ENCODE measurements at places on chromosomes 5 and 9.

- DNase-seq: peak; percentile 36
Measured at GRCh38 chr5:41788941-41789368, 81.3 kb downstream of the OXCT1 start.

- DNase-seq: no peak
Measured at GRCh38 chr5:139954462-139954861, 88.6 kb downstream of the NRG2 start.

DNA sequence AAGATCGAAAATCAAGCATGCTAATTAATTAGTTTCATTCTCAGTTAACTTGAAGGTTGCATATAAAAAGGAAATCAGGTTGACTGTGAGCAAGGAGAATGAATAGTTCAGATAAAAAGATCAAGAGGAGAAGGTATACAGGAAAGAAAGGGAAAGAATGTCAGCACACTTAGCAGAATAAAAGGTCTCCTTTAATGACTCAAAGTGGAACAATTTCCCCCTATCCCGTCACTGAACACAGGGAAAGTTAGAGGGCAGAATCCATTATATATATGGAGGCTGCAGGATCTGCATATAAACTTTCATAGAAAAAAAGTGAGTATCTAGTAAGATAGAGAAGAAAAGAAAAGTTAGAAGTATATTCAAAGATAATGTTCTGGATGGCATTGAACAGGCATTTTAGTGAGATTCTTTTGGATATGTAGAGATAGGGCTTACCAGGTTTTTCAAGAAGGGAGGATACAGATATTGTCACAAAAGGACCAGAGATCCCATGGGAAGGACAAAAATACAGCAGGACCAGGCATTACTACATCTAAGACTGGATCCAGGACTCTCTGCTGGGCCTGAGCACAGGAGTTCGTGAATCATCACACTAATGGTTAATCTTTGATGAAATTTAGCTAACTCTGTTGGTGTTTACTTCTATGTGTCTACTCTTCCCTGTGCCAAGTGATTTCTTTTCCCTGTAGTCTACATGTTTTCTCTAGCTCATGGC is 988.2 kb upstream of the ARRDC3 start:
- no peak for DNase-seq

DNA sequence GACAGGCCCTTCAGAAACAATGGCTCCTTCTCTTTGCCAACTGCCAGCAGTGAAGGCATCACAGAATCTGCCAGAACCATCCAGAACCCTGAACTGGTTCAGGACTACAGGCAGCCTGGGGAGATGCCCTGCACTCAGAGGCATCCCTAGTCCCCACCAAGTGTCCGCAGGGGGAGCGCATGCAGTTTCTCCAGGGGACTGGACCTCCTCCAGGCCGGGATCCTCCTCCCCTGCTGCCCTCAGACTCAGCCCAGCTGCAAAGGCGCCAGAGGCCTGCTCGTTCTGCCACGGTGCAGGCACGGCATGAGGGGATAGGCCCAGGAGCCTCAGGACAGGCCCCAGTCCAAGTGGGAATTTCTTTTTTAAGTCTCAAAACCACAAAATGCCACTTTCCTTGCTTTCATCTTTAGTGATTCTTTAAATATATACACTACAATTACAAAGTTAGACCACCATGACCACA is 72.0 kb downstream of the SEMA4D start:
- no peak for DNase-seq

- no peak for DNase-seq
Measured at GRCh38 chr5:15609076-15609725, 109.2 kb downstream of the FBXL7 start.

- DNase-seq: no peak
Measured at GRCh38 chr5:157518963-157519362, 56.6 kb downstream of the ADAM19 start.

DNA sequence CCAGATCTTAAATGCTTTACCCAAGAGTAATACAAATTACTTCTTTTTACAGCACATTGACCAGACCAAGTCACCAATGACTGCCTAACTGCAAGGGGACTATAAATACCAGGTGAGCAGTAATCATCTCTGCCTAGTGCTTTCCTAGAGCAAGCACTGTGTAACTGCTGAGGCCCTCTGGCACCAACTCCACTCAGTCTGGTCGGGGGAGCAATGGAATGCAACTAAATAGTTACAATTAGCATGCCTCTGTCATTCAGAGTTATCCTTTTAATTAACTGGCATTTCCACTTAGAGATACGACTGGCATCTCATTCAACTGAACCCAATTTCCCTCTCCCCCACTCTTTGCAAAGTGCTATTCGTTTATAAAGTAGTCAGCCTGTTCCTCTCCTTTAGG is 1309.1 kb upstream of the DMAC1 start:
- no peak for DNase-seq

GRCh38 chr5:10445352-10445751 is 3.7 kb downstream of the ROPN1L start:
- DNase-seq: no peak

- DNase-seq: no peak
Measured at GRCh38 chr5:103340717-103341388, 82.3 kb downstream of the MACIR start.

GRCh38 chr5:122458278-122458872 is 146.3 kb downstream of the SNCAIP start:
- peak; percentile 31 for DNase-seq

DNA sequence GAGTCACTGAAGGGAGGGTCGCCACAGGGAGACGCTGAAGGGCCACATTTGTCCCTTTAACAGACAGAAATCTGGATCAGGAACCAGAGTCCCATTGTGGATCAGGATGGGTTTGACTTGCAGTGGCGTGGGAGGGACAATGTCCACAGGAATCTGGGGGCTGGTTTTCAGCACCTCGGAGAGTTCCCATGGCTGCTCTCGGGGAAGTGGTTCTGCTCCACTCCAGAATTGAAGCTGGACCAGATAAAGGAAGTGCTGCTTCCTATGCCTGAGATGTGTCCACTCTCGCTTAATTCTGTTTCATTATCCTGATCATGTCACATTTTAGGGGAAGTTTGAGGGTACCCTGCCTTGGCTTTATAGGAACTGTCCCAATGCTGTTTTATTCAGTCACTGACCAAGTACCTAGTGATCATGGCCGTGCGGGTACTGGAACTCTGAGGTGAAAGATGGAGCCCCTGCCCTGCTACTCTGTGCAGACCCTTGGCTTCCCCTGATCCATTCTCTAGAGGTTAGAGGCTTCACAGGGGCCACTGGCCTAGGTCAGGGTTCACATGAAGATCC is 28.7 kb downstream of the ENHO start:
- DNase-seq: peak; percentile 62

- DNase-seq: no peak
Measured at GRCh38 chr5:95671826-95672225, 11.0 kb downstream of the SPATA9 start.

- no peak for DNase-seq
Measured at GRCh38 chr9:27602142-27602861, 29.0 kb upstream of the C9orf72 start.

GRCh38 chr5:94276751-94277150 is 341.7 kb downstream of the KIAA0825 start:
- no peak for DNase-seq

GRCh38 chr9:21316032-21316842 is 11.1 kb upstream of the IFNA5 start:
- no peak for DNase-seq

DNA sequence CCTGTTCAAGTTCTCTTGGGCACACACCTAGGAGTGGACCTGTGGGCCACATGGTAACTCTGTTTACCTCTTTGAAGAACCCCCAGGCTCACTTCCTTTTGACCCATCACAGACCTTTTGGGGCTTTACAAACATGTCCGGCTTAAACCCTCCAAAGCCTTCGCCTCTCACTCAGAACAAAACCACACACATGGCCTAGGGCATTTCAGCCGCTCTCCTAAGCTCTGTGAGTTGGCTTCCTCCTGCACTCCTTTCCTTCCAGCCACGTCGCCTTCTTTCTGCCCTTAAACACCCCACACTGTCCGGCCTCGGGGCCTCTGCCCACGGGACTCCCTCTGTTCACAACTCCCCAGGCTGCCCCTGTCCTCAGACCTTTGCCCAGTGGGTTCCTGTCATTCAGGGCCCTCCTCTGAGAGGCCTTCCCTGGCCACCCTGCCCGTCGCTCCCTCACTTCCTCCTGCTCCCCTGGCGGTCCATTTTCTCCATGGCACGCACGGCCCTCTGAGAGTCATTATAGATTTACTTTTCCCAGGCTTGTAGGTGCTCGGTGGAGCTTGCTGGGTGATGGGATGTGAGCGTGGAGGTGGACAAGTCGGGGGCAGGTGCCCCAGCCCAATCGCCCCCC is 1.9 kb downstream of the DOK3 start:
- DNase-seq: no peak

- no peak for DNase-seq
Measured at GRCh38 chr5:104400941-104401340, 838.4 kb upstream of the NUDT12 start.

DNA sequence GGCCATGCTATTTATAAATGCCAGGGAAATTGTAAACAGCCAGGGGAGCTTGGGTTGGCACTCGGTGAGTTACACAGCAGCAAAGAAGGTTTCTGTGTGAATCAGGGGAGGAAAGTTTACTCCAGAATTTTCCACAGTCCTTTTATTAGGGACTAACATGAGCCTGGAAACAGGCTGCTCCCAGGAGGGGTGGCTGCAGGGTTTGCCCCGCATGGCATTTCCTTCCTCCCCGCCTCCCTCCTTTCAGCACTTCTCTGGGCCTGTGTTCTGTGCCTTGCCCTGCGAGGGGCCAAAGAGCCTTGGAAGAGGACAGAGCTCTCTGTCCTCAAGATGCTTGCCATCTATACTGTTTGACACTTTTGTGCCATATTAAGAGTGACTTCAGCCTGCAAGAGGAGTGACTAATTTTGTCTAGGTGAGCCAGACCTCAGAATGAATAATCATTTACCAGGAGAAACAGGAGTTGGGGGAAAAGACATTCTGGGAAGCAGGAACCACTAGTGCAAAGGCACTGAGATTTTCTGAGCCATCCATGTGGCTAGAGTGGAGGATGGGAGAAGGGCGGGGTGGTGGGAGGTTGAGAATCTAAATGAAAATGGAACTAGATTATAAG is 1.8 kb downstream of the GSN start:
- DNase-seq: no peak

GRCh38 chr5:180297587-180298282 is 5.9 kb upstream of the MAPK9 start:
- no peak for DNase-seq

Data from umbilical cord (tissue), 2 donors.